ENCODE measurements at places on chromosomes 4 and X.
A peak's percentile ranks its signal among the peaks of the same experiment; 100 is the strongest.

DNA sequence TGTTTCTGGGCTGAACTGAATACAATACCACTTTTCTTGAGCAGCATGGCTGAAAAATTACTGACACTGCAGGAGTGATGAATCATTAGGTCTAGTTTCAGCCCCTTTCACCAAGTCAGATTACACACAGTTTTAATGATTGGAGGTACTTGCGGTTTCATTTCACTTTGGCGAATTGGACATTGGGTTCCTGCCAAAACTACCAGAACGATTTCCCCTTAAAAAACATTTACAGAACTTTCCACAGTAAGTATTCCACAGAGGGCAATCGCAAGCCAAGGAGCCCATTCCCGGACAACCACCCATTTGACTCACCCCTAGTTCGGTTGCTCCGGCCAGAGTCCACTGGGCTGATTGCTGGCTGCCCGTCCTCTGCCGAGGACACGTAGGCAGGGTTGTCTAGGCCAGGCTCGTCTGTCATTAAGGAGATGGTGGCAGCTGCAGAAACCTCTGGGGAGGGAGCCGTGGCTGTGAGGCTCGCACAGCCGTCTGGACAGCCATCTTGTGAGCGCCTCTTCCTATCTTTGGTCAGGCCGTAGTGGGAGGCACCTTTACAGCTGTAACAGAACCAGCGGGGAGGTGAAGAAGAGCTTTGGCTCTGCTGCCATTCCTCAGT is 83.5 kb downstream of the LNX1 start:
- peak; percentile 44 for DNase-seq

GRCh38 chr4:140094438-140095420 is 59.3 kb downstream of the MAML3 start:
- DNase-seq, result peak; percentile 47

DNA sequence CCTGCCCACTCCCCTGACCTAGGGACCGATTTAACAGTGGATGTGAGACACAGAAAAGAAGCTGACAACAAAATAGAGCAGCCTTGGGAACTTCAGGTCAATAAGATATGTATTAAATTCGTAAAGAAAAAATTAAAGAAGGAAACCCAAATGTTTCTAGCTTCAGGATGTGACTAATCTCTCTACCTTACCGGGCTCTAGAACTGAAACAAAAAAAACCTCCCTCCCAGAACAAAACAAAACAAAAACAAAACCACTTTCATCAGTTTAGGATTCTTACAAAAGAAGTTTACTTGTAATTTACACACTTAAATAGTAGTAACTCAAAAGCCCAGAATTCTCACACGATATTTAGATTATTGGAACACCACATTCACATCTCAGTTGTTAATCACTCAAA is 185.8 kb upstream of the RPS6KA3 start:
- no peak for DNase-seq

GRCh38 chr4:145861336-145862318 is 77.0 kb downstream of the ZNF827 start:
- DNase-seq, result no peak

DNA sequence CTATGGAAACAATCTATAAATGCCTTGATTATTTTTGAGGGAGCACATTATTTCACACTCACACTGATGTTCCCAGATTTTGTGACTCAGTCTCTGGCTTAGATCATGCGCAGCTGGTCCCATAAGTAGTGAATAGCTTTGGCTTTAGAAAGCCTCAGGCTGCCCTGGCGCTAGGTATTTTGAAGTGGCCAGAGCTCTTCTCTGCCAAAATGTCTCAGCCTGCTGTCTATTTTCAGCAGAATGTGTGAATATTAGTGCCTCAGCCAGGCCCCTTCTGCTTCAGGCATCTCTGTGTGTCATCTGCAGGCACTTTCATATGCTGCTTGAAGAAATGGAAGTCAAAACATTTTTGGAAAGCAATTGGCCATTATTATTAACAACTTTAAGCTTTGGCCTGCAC is 931.0 kb upstream of the INTU start:
- DNase-seq, result peak; percentile 9

DNA sequence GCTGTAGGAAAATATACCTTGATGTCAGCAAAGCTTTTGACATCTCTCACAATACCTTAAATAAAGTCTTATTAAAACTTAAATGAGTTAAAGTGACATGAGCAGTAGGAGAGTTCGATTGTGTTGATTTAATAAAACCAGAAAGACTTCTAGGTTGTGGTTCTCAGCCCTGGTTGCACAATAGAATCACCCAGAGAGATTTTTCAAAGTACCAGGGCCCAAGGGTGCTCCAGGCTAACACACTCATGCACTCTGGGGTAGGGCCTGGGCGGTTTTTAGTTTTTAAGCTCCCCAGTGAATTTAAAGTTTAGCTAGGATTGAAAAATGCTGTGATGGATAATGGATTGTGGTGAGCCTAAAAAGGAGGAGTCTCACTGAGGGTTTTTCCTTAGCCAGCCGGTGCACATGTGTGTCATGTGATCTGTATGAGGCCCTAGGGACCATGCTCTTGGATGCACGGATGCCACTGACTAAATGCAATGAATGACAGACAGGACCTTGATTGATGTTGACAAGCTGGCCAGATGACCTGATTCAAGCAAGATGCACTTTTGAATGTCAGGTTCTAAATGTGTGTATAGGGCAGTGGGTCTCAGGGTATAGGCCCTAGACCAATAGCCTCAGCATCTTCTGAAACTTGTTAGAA is 185.0 kb downstream of the PTTG2 start:
- DNase-seq, result no peak

DNA sequence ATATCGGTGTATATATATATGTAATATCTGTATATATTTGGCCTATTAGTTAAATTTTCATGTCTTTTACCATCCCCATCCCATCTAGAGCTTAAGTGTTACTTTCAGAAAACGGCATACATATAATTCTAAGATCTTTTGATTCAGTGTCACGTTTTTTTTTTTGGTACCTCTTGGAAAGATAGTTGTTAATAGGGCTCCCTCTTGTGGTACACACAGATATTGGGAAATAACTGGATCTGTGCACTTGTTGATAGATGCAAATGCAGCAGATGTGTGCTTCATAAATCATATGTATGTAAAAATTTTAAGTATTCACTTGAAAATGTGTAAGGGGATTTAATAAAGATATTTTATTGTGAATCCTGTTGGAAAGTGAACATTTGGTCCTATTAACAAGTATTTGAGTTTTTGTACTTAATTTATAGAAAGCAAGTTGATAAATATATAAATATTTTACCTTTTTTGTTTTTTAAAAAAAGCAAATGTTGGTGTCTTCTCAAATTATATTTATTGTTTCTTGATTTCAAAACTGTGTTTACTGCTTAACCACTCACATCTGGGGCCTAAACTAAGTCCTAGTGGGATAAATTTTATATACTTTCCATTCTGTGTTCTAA is 74.7 kb downstream of the PAQR3 start:
- peak; percentile 74 for DNase-seq

DNA sequence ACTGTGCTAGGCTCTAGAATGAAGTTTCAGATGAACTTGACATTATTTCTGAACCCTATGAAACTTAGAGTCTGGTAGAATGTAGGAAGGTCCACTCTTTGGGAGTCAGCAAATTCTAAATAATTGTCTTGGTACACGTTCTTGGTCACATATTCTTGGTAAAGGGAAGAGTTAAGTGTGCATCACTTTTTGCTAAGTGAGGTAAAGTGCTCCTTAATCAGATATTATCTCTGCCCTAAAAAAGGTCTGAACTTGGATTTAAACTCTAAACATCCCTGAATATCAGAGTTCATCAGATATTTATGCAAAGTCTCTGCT is 7.2 kb downstream of the OCIAD2 start:
- DNase-seq, result no peak

- no peak for DNase-seq
These were observed 341.8 kb upstream of the GALNT7 start for GRCh38 chr4:172826861-172827260.

GRCh38 chrX:97332963-97333362 is 449.3 kb downstream of the RPA4 start:
- DNase-seq, result no peak

GRCh38 chrX:152819732-152820131 is 10.8 kb downstream of the CETN2 start:
- DNase-seq, result no peak

- DNase-seq, result no peak
These were observed 3.2 kb downstream of the CABS1 start for GRCh38 chr4:70337886-70338420.

- no peak for DNase-seq
These were observed 23.7 kb upstream of the NEIL3 start for GRCh38 chr4:177285953-177286352.

DNA sequence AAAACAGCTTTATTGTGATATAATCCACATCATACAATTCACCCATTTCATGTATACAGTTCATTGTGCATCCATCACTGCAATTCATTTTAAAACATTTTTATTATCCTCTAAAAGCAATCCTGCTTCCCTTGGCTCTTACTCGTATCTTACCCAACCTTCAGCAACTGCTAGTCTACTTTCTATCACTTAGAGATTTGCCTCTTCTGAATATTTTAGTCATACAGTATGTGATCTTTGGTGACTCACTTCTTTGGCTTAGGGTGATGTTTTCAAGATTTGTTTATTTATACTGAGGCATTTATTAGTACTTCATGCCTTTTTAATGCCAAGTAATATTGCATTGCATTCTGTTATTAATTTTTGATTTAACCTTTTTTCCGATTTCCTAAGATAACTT is 15.0 kb upstream of the MSMO1 start:
- no peak for DNase-seq

DNA sequence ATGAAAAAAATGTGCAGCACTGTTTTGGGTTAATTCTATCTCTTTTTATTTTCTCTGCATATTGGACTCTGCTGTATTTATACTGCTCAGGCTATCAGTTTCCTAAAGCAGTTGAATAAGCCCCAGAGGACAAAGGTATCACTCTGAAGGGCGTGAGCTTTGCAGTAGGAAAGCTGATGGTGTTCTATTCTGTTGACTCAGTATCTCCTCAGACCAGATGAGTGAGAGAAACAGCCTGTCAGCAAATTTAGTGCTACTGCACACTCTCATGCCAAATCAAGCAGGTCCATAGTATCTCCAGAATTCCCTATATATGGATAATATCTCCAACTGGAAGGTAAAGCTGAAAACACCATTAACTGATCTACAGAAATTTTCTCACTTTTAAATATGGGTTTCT is 132.3 kb upstream of the UGT8 start:
- no peak for DNase-seq

GRCh38 chr4:151439320-151439719 is 30.3 kb downstream of the FHIP1A start:
- DNase-seq, result no peak

GRCh38 chr4:133186845-133187244 is 37.8 kb downstream of the PCDH10 start:
- no peak for DNase-seq

DNA sequence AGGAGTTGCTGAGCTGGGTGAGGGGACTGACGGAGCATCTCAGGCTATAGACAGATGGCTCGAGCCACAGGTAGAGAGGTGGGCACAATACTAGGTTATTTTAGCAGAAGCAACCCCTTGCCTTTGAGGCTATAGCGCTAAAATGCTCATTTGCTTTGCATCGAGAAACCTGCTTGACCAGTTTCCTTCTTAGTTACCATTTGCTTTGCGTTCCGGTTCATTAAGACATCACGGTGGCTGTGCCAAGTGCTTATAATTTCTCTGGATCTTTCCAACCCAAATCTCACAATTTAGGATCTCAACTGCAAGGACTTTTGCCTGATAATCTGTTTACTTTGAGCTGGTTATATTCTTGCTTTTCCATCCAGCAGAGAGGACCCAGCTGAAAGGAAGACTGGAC is 40.8 kb downstream of the DLG3 start:
- DNase-seq, result no peak

GRCh38 chr4:155353923-155354540 is 22.7 kb downstream of the MAP9 start:
- no peak for DNase-seq

GRCh38 chr4:86825511-86825910 is 23.7 kb downstream of the SLC10A6 start:
- DNase-seq, result no peak

GRCh38 chr4:7964890-7965662 is 25.4 kb upstream of the AFAP1 start:
- no peak for DNase-seq

- no peak for DNase-seq
These were observed 568.8 kb downstream of the PPARGC1A start for GRCh38 chr4:23320931-23321587.

DNA sequence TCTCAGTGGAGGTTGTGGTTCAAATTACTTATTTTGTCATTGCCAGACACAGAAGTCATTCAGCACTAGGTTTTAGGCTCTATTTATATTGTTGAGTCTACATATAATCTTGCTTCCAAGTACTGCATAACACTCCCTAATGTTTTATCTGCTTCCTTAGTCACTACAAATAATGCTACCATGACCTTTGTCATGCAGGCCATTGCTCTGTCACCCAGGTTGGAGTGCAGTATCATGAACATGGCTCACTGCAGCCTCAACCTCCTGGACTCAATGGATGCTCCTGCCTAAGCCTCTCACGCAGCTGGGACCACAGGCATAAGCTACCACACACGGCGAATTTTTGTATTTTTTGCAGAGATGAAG is 23.5 kb upstream of the PDZD4 start:
- no peak for DNase-seq

- peak; percentile 55 for DNase-seq
These were observed at the start of gene CDKL2 for GRCh38 chr4:75630174-75630936. Gene CDKL2 (minus strand): TSS chr4:75630528. CDS start chr4:75625988, 4,540 bp downstream.

GRCh38 chr4:27908356-27908755 is 1047.7 kb downstream of the STIM2 start:
- no peak for DNase-seq

DNA sequence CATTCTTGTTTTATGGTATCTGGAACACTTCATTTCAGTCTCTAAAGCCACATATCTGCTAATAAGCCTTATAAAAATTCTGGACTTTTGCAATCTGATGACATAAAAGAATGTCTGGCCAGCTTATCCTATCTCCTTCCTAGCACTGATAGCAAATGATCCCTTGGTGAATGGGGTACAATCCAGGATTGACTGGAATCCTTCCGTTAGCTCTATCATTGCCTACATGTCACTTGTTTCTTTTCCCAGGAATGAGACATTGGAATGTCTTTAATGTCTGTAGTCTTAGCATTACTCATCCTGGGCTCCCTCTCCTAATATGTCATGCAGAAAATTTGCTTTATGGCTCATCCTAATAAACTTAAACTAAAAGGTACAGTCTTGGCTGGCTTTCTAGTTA is 14.8 kb upstream of the PABPC4L start:
- no peak for DNase-seq

DNA sequence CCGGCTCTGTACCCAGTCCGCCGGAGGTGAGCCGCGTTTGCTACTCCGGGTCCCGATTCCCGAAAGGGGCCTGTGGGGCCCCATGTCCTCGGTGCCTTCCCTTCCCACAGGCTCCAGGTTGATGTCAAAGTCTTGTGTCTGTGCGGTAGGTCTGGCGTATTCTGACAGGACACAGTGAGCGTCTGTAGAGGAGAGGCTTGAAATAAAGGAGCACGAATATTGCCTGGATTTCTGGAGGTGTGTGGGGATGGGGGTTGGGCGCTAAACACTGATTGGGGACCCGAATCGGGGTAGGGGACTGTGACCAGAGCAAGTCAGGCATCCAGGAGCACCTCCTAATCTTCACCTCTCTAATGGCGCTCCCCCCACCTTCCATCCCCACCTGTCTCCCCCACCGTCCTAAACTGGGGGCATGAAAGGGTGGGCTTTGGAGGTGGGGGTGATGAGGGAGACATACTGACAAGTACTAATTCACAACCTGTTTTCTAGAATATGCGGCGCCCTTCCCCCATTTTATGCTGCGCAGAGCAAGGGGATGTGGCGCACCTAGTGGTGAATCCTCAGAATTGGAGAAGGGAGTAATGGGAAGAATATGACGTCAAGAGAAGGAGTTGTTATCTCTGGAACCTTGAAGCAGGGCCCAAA is 855 bp downstream of the GPRASP2 start:
- DNase-seq, result no peak
